ENCODE measurements at places on chromosomes 5 and 9. TPM values are rescaled to one million over a fixed set of nuclear protein-coding genes. Genes with fewer than 3 reads are reported as not detected.

DNA sequence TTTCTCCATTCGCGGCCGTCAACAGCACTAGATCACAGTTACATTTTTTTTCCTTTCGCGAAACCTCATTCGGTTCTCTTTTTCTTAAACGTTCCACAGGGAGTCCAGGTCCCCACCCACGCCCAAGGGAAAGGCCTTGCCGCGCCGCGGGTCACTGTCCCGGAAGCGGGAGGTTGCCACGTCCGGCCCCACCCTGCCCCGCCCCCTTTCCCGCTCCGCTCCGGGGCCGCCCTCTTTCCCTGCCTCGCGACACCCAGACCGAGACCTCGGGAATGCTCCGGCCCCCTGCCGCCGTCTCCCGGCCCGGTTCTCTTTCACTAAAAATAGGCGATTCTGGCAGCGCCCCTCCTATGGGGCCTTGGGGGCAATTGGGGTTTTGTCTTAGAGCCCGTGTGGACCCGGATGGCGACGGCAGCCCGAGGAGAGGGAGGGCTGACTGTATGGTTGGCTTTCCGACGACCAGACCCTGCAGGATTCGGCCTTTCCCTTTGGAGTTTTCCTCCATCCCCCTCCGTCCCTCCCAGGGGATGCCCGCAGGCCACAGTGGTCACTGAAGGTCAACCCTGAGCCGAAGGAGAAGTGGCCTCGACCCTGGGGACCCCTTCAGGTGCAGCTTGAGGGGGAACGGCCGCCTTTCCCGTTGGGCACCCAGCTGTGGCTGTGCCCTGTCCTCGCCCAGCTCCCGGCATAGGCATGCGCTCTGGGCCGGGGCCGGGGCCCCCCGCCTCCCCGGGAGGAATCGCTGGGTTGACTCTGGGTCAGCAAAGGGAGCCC, 2.8 kb upstream of the RACK1 start:
- peak; percentile 89 for ATAC-seq

DNA sequence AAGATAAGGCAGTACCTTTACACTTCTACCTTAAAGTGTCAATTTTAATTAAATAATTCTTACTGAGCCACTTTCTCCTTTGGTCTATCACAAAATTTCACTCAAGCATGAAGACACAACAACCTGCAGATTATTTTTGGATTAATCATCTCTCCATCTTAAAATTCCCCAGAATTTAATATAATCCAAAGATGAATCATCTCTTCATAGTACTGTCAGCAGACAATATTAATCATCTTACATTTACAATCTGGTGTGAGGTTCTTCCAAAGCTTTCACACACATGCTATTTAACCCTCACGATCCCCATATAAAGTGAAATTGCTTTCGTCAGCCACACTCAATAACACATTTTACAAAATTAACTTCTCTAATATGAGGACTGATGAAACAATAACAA, 43.0 kb downstream of the LHFPL2 start:
- no peak for ATAC-seq

GLRX gene
- total RNA-seq, result 20.2 TPM

- no peak for ATAC-seq
Measured at GRCh38 chr5:3446410-3446809, 149.2 kb upstream of the IRX1 start.

PDGFRB gene
- total RNA-seq, result 87.5 TPM

- no peak for ATAC-seq
Measured at GRCh38 chr9:82539856-82540579, 522.9 kb downstream of the RASEF start.

PTBP3 gene
- 27.6 TPM for total RNA-seq

DNA sequence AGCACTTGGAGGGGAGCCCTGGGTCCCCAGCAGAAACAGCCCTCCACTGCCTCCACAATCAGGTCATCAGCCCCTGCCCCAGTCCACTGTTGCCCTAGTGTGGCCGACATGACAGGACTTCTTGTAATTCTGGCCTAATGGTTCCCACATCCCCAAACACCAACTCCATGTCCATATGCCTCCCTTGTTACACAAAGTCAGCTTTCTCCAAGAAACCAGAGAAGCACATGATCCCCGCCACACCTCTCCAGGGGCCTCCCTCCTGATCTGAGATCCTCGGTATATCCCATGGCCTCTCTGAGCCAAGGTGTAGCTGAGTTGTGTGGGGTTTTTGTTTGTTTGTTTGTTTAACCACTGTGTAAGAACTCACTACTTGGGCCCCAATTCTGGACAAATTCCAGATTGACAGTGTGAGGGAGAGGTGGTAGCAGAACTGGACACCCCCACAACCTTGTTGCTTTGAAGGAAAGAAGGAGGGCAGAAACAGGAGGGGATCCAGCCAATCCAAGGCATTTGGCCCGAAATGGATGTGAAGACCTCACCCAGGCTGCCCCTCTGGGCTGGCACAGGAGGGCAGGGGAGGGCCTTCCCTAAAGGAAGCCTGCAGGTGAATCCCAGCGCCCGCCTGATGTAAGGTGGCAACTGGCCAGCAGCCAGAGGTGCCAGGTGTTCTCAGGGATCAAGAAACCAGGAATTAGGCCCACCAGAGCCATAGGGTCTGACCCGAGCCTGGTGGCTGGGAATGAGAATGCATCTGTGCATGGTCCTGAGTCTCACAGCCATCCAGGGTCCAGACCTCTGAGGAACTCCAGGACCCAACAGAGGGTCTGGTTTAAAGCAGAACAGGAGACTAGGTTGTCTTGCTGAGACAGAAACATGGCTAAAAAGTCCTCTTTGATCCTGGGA, 13.4 kb downstream of the IRF1 start:
- ATAC-seq, result no peak

DNA sequence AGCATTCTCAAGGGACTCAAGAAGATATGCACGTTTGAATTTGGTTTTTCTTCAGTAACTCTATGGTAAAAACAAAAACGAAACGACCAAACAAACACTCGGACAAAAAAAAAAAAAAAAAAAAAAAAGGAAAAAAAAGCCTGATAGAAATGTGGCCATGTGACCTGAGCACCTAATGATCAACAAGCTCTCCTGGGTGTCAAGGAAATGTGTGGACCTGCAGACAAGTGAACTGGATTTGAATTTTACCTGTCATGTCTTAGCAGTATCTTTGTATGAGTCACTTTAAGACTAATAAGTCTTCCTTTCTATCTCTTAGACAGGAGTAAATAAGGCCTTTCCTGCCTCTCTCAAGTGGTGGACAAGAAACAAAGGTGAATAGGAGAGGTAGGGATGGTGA, 190.6 kb upstream of the GRIA1 start:
- no peak for ATAC-seq

GRCh38 chr9:100473276-100474081, 530 bp downstream of the TMEFF1 start:
- peak; percentile 76 for ATAC-seq

GRCh38 chr5:65292196-65292595, 189.5 kb downstream of the ADAMTS6 start:
- ATAC-seq, result no peak

DNA sequence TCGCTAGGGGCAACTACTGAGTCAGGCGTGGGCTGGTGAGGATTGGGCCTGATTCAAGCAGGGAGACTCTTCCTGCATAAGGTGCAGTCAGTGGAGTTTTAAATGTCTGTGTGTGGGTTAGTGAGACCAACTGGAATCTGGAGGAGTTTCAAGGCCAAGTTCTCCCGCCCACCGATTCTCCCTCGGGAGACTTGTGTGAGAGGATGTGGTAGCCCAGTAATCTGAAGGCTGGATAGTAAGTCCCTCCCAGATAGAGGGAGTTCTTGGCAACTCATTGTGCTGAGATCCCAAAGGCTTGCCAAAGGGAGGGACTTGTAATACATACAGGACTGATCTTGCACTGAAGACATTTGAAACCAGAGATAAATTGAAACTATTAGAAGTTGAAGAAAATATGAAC, 51.8 kb downstream of the WDR36 start:
- no peak for ATAC-seq

DNA sequence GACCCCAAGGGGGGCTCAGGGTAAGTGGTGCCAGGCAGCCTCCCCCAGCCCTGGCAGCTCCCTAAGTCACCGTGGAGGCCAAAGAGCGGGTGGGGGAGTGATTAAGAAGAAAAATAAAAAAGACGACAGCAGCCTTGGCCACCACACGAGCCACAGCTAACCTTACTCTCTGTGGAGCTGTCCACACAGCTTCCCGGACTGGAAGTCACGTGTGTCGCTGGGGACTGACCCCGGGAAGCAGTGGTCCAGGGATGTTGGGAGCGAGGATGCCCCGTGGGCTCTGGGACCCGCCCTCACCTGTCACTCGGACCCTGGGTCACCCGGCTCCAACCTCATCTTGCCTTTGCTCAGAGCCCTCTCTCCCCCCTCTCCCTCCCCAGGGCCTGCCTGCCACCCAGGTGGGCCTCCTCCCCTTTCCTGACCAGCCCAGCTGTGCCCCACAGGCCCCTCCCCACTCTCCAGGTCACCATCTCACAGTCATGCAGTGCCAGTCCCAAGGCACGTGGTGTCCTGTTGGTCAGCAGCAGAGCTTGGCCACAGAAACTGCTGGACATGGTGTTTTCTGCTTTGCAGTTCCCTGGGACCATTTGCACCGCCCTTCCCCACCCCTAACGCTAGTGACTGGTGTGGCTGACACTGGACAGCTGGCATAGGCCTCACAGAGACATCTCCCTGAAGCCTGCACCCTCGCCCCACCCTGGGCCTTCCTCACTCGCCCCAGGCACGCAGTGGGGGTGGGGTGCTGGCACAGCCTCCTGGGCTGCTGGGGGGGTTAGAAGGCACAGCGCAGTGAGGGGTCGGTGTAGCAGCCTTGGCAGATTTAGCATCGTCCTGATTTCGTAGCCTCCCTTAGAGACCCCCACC, 9.8 kb upstream of the EXOC3 start:
- no peak for ATAC-seq

DNA sequence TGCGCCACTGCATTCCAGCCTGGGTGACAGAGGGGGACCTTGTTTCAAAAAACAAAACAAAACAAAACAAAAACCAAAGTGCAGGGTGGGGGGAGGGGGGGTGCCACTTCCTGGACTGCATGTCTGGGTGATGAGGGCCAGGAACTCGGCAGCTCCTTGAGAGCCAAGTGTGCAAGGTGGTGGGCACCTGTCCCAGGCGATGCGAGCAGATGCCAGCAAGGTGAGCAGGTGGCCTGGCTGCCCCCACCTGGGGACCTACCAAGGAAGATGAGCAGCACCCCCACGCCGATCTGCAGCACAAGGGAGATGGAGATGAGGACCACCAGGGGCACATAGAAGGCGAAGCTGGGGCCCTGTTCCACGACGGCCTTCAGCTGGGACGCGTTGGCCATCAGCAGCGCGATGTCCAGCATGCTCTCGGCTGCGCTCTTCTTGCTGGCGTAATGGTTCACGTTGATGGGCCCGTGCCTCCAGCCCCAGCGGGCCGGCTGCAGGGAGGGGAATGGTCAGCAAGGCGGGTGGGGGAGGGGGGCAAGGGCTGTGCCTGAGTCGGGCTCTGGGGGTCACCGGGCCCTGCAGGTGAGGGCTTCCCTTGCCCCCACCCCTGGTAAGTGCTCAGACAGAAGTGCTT, 7.8 kb downstream of the NINJ1 start:
- ATAC-seq, result no peak

GRCh38 chr9:96567203-96567700, 52.4 kb downstream of the CDC14B start:
- ATAC-seq, result peak; percentile 56

STING1 gene
- 63.7 TPM for total RNA-seq

GRCh38 chr5:170300361-170301013, 2.9 kb upstream of the LCP2 start:
- no peak for ATAC-seq

DNA sequence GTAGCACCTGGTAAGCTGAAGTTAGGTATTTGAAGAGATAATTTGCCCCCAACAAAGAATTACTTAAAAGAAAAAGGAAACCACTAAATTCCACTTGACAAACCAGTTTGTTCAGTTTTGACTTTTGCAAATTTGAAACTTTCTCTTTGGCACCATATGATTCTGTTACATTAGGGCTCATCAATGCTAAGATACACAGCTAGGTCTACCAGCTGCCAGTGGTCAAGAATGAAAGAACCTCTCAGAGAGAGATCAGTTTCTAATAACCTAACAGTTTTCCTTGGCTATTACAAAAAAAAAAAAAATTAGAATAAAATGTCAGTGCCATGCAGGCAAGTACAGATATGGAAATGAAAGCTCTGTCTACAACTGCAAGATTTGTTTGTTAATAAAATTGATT, 92.3 kb downstream of the CAAP1 start:
- no peak for ATAC-seq

DNA sequence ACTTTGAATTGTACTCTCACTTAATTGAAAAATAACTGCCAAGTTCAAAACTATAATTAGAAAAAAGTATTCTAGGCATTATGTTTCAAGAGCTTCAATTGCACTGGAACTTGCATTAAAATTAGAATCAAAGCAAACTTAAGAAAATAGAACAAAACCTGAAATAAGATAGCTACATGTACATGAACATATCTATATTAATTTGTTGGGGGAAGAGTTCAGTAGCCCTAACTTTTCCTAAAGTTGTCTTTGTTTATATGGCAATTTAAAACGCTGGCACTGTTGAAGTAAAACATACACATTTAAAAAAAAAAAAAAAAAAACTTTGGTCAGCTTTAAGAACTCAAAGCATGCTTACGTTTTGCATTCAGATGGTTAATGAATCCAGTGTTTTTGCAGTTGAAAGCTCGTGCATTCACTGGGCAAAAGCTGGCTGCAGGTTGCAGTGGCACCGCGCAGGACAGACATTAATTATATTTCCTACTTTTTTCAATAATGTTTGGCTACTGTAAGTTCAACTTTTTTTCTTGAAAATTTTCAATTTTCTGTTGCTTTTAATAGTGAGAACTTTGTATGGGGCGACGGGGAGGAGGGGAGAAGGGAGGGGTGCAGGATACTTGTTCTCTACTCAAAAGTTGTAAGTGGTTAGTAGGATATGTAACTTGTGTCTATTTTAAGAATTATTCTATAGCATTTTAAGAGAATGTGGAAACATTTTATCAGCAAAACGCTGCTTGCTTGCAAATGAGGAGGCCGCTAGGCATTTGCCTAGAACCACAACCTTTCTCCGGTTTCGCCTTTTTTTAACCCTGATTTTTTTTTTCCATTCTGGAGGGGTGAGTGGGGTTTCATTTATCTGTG, 3.9 kb downstream of the NR2F1 start:
- ATAC-seq, result no peak

DNA sequence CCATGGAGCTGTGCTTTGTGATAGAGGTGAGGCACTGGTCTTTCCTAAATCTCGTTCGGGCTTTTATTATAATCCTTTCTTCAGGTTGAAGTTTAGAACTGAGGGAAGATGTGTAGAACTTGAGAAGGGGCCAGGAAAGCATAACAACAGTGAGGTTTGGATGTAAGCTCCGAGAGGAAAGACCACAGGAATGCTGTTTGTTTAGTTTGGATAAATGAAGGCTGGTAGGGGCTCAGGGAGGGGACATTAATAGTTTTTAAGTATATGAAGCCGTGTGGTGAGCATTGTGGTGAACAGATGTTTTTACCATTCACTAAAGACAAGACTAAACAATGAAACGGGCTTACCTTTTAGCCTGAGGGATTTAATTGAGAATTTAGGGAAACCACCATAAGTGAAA, 130.8 kb downstream of the ARHGAP26 start:
- ATAC-seq, result no peak

BNC2 gene
- total RNA-seq, result 93.2 TPM

GRCh38 chr9:108637340-108637739, 218.4 kb downstream of the ACTL7B start:
- no peak for ATAC-seq

SPATA9 gene
- total RNA-seq, result 0.27 TPM

DNAJC21 gene
- 72.5 TPM for total RNA-seq

SLC36A2 gene
- total RNA-seq, result not detected

- ATAC-seq, result no peak
Measured at GRCh38 chr5:140764177-140764973, 21.6 kb upstream of the PCDHA1 start.

- no peak for ATAC-seq
Measured at GRCh38 chr9:94029932-94030317, 54.3 kb upstream of the PTPDC1 start.

GRCh38 chr9:30697958-30698357, 1686.5 kb upstream of the ACO1 start:
- no peak for ATAC-seq
